ENCODE measurements at places on chromosomes 1 and 21. TPM values are rescaled to one million over a fixed set of nuclear protein-coding genes. Genes with fewer than 3 reads are reported as not detected.

Gene SPRR1A
- total RNA-seq = not detected

- no peak for DNase-seq
Observed at GRCh38 chr1:219792337-219793021, 135.9 kb downstream of the SLC30A10 start.

GRCh38 chr1:115539061-115539460 lies 102.7 kb upstream of the VANGL1 start:
- DNase-seq = no peak

Gene GPR25
- total RNA-seq = 0.74 TPM

DNA sequence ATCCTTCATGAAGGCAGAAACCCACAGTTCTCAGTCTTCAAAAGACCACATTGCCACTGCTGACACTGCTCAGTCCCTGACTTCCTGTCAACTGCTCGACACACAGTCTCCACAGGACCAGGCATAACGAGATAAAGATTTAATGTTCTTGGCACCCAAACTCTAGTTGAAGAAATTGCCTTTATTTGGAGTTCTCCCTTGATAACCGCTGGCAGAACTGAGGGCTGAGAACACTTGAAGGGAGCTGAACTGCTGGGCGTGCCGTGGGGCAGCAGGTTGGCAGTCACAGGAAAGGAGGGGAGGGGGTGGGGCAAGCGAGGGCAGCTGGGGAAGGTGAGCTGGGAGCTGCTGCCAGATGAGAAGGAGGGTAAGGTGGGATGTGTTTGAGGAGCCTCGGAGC lies 15.9 kb downstream of the HENMT1 start:
- peak; percentile 48 for DNase-seq

Gene C1orf232
- total RNA-seq = not detected

DNA sequence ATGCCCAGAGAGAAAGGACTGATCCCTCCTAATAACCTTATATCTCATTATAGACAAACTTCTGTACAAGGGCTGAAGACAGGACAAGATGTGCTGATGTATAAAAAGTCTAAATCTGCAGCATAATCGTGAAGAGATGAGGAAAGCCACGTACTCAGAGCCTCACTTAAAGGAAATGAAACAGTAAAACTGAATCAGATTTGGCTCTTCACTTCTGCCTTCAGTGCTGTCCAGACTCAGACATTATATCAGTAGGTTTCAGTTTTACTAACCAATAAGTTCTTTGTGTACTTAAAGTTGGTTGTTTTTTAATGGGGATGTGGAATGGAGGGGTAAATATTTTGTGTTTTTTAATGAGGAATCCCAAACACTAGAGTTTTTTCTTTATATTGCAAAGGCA lies 45.3 kb upstream of the RGS1 start:
- no peak for DNase-seq

Gene LENEP
- not detected for total RNA-seq

Gene PROK1
- not detected for total RNA-seq

DNA sequence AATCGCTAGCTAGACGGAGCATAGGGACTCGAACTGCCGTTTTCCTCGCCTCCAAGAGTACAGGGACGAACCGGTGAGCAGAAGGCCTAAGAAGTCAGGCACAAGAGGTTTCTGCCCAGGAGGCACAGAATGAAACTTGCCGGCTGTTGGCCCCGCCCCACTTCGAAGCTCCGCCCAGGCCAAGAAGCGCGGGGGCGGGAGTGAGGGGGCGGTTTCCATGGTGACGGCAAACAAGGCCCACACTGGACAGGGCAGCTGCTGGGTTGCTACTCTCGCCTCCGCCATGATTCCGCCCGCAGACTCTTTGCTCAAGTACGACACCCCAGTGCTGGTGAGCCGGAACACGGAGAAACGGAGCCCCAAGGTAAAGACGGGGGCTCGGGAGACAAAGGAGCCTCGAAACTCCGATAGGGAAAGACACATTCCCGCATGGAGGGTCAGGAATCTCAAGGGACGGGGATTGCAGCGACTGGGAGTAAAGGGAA lies at the start of gene DNALI1:
TSS of gene DNALI1 (plus strand) at position 229 of the 485 bp plus-strand sequence. CDS start at position 284, 55 bp downstream.
- DNase-seq = peak; percentile 96

DNA sequence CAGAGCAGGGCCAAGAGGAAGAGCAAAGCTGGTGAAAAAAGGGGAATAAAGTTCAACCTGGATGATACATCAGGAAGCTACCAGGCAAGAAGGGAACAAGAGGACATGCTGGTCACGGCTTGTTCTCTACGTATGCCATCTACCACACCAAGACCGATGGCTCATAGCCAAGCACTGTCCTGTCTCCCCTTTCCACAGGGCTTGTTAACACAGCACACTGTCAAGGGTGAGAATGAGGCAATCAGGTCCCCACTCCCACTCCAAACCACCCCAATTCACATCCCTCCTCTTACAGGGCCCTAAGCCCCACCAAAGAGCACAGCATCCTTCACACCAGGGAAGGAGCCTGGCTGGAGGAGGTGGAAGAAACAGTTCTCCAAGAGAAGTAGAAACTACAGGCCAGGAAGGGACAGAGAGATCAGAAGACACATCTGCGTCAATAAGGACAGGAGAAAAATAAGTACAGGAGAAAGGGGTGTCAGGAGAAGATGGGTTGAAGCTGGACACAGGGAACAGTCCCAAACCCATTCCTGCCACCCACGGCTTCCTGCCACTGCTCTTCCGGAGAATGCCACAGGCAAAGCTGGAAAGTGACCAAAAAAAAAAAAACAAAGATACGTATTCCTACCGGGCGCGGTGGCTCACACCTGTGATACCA lies 923 bp upstream of the SHC1 start:
- DNase-seq = peak; percentile 68

GRCh38 chr21:41390043-41390639 lies 28.3 kb downstream of the MX2 start:
- no peak for DNase-seq

DNA sequence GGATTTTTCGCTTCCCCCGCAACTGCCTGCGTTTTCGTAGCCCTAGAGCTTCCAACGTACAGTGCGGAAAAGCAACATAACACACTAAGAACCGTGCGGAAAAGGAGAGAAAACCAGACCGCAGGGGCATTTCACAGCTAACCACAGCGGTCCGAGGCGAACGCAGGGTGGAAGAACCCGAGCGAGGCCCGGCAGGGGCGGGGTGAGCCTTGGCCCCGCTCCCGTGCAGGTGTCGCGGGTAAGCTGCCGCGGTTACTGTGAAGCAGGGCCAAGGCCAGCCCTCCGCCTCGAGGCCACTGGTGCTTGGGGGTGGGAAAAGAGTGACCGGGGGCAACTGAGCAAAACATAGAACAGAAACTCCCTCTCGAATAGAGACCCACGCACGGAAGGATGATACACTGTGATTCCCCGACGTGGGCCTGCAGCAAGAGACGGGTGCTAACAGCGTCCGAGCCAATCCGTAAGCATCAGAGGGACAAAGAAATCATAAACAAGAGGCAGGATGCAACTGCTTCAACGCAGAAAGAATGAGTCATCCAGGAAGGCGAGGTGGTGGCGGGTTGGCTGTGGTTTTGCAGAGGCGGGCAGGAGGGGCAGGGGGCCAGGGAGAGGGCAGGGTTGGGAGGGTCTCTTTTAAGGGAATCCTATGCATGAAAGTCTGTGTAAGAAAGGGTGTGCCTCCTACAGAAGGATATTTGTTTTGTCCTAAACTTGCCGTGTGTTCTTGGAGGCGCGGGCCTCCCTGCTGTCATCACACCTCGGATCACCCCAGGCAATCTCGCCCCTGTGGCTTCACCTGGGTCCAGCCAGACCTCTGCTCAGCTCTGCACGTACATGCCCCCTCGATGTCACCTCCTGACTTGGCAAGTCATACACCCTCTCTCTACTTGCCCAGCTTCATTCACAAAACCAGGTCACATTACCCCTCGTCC lies 7.3 kb downstream of the GNG4 start:
- DNase-seq = no peak

DNA sequence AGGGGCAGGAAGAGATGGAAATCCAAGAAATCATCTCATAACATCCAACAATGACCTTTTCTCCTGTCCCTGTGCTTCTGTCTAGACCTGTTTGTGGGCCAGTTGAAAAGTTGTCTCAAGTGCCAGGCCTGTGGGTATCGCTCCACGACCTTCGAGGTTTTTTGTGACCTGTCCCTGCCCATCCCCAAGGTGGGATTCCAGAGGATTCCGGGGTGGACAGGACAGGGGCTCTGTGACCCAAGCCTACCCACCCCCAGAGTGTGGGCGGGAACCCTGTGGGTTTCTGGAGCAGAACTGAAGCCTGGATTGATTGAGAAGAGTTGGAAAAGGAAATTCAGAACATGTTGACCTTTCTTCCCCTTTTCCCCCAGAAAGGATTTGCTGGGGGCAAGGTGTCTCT lies 2.4 kb upstream of the PPOX start:
- DNase-seq = no peak

GRCh38 chr1:231419738-231420298 lies 2.3 kb downstream of the EGLN1 start:
- DNase-seq = no peak

DNA sequence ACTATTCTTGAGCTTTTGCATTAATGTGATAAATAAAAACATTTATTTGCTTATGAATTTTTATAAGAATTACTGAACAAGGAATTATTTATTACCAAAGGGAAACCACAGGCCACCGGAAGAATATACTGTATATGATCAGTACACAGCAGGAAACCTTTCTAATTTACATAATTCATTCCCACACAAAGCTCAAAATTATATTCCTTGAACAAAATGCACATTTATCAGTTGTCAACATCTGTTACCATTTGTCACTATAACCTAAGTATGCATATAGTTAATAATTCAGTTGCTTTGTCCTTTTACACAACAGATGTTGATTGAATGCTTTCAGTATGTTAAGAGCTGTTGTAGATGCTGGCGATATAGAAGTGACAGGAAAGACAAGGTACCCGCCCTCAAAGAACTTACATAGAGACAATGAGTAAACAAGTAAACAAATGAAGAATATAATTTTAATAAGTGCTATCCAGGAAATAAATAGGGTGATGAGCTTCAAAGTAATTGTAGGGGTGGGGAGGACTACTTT lies 27.2 kb downstream of the VPS45 start:
- DNase-seq = no peak

Measured in upper lobe of left lung (tissue), 6 donors.